ENCODE measurements at places on chromosomes 1 and 21.

DNA sequence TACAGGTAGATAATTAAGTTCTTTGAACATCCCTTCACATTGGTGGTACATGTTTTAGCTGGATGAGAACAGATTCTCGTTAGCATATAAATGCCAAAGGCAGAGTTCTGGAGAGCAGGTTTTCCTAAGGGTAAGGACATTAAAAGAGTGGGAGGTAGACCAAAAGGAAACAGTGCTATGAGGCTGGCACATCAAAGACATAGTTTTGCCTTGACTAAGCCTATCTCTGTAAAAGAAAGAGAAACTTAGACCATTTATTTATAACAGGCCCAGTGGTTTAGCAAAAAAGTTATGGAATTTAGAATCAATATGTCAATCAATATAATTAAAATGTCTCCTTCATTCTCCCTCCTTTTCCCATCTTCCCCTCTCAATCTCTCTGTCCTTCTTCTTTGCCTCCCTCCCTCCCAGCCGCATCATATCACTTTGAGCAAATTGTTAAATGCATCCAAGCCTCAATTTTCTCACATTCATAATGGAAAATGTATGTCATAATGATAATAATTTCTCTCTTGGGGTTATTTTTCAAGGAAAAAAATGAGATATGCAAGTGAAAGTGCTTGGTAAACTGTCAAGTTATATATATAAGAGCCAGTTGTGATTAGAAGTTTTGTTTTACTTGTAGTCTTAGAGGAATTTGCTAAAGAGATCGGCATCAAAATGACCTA is 209.9 kb upstream of the SGIP1 start:
- no peak for DNase-seq

- no peak for DNase-seq
Observed at GRCh38 chr1:8544644-8545043, 226.7 kb downstream of the SLC45A1 start.

GRCh38 chr1:66552829-66553228 is 18.9 kb downstream of the SGIP1 start:
- no peak for DNase-seq

DNA sequence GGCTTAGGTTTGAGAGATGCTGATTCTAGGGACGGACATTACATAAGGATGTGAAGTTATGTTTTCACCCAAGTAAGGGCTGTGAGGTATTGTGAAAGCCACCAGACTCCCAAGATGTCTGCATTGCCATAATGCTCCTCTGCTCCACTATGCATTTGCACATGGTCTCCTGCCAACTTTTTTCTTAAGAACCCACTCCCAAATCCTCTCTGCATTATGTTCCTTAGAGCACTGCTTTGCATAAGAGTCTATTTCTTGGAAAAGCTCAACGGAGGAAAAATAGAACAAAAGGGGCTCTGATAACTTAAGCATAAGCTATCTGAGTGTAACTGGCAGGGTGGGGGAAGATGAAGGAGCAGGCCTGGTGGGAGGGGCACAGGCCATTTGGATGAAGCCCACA is 5.0 kb upstream of the CACNA1E start:
- DNase-seq, result no peak

DNA sequence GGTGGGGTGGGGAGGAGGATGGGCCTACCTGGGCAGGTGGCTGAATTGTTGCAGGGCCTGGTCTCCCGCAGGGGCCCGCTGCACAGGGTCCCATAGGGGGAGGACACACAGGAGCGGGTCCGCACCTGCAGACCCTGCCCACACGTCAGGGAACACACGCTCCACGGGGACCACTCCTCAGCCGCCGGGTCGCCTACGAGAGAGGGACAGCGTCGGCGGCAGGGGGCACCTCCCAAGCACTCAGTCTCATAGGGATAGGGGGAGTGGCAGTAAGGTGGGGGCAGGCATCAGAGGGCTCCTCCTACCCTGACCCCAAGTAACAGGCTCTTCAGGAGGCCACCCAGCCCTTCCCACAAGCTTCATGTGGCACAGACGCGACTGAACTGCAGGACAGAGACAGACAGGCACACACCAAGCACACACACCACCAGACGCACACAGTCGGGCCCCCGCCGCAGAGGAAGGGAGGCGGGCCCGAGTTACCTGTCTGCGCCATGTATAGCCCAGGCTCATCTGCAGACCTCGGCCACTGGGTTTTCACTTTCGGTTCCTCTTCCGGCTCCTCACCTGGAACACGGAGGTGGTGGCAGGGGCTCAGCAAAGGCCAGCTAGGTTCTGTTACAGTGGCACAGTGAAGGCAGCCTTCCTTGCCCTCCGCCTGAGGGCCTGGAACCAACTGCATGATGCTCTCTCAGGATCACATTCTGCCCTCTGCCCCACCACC is 19.8 kb downstream of the ADGRB2 start:
- DNase-seq, result no peak

DNA sequence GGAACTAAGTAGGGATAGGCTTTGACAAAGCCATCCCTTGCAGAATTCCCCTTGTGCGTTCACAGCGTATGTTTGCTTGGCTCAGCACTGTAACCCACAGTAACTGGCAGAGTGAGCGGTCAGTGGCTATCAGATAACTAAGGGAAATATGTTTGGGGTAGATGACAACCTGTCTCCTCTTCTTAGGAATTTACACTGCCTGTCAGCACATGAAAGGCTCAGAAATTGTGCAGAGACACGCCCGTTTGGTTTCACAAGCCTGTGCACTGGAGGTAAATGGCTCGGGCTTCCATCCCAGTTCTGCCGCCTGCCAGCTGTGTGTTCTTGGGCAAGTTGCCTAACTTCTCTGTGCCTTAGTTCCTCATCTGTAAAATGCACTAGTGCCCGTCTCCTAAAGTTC is 101.2 kb downstream of the PRDM2 start:
- no peak for DNase-seq

- DNase-seq, result no peak
Observed at GRCh38 chr1:231272880-231273279, 31.9 kb downstream of the GNPAT start.

DNA sequence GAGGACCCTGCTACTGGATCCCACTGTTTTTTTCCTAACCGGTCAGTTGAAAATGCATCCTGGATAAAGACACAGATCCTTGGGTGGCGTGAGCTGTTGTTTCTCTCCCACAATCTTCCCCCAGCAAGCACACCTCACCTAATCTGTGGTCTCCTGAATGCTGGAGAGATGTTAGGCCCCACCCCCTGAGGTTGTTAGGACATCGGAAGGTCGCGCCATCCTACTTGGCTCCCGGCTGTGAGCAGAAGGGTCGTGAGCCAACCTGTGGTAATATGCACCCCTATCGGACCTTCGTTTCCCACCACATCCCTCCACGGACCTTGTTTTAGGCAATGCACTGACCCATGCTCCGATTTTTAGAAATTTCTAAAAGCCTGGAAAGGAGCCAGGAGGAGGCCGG is 89.9 kb upstream of the IPO9 start:
- no peak for DNase-seq

DNA sequence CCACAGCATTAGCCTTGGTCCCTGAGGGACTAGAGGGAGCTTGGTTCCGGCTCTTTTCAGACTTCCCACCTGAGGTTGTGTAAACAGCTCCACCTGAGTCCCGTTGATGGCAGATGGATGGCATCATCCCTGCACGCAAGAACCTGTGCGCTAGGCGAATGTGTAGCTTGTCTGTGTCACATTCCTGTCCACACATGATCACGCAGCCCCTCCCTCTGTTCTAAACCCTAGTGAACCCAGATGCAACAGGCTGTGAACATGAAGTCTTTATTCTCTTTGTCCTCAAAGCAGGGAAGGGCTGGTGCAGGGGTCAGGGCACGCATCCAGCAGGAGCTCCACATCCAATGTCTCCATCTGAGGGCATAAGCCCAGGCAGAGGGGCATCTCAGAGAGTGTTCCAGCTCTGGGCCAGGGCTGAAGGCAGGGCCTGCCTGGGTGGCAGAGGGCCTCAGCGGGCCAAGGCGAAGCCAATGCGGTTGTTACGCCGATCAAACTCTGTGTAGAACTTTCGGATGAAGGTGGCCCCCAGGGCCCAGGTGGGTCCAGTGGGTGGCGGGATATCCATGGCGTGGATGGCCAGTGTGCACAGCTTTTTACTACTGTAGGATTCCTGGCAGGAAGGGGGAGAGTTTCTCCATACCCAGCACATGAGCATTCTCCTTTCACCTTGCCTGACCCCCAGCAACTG is 2.9 kb upstream of the ETNK2 start:
- DNase-seq, result no peak

- no peak for DNase-seq
Observed at GRCh38 chr1:51214615-51215131, 21.4 kb upstream of the RNF11 start.

DNA sequence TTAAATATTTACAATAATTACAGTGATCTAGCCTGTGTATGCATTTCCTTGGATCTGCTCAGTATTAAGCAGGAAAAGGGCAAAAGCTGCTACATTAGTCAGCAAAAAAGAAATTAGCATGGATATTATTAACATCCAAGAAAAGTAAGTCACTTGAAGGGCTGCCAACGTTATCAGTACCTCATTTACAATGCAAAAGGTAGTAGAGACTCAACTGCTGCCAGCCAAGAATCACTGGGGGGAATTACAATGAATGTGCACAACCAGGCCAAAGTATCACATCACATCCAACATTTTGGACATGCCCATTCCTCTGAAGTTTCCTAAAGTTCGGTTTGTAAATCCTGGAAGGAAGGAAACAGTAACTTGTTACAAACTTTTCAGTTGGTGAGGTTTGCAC is 1.9 kb downstream of the CNN3 start:
- no peak for DNase-seq

DNA sequence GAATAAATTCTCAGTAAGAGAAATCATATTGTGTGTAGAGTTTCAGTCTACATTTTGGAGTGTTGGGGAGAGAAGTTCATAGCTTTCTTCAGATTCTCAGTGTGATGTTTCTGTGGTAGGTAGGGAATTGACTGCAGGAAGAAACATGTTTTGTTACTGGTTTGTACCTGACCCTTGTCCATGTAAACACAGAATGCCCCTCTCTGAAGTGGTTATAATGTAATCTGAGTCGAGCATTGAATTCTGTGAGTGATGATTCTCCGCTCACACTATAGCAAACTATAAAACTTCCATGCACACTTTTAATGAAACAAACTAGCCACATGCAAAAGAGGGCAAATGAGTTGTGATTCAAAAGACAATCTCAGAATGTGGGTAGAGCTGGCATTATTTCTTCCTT is 433.2 kb downstream of the USP25 start:
- DNase-seq, result no peak

DNA sequence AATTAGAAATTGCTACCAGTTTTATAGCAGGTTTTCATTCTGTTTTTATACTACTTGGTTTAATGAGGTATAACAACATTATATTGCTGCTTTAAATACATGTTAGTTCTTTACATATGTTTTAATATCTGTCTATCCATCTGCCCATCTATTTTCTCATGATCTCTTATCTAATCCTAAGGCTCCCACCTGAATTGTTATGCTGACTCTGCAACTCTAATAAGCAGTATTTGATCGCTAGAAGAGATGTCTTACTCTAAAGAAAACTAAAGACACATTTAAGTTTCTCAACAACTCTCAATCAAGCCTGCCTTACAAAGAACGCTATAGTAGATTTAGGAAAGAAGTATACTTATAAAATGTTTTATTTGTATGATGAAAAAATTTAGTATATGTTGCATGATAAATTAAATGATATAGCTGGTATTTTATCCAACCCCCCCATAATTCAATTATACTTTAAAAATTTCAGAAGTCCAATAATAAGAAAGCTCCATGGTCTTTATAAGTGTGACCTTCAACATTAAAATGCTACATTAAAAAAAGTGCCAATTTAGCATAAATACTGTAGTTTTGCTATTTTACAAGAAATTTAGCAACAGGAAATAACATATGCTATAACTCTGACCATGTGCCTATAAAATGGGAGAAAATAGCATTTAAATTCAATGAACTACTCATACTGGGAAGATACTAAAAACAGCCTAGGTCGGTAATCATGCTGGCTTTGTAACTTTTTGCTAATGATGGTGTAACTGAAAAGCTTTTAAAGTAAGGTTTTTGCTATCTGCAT is 180.3 kb downstream of the NEGR1 start:
- no peak for DNase-seq

DNA sequence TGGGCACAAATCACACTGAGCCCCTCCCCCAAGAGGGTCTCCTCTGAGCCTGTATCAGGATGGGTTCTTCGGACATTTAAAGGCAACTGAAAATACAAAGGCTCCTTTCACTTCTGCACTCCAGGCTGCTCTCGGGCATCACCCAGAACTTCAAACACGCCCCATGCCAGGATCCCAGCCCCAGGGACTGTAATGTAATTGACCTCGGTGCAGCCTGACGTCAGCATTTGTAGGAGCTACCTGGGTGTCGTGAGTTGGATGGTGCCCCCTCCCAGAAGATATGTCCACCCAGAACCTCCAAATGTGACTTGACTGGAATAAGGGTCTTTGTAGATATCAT is 95.2 kb downstream of the PSMG1 start:
- DNase-seq, result no peak

- DNase-seq, result no peak
Observed at GRCh38 chr21:42381347-42381984, 14.4 kb downstream of the TMPRSS3 start.

DNA sequence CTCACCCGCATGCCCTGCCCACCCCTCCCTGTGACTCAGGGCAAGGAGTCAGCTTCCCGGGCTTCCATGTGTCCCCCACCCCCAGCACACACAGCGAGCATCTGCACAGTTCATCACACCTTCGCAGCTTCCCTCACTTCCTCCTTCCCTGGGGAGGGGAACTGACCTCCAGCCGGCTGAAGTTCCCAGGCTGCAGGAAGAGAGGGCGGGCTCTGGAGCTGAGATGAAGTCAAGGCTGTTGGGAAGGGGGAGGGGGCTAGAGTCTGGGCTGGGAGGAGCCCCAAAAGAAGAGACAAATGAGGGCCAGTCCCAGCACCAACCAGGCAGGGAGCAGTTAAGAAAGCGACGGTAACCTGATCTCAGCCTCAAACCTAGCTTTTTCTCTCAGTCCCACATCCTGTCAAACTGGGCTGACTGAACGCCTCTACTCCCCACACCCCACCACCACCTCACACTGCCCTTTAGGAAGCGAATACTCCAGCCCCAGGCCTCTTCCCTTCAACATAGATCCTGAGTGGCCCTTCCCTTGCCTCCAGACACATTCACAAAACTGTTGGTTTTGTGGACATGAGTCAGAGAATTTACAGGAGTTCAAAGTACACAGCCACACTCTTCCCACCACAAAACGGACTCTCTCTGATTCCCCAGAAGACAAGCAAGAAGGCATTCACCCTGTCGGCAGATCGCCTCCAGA is 1.8 kb downstream of the RHOC start:
- DNase-seq, result no peak

GRCh38 chr1:204059970-204060369 is 12.9 kb upstream of the SOX13 start:
- DNase-seq, result no peak

DNA sequence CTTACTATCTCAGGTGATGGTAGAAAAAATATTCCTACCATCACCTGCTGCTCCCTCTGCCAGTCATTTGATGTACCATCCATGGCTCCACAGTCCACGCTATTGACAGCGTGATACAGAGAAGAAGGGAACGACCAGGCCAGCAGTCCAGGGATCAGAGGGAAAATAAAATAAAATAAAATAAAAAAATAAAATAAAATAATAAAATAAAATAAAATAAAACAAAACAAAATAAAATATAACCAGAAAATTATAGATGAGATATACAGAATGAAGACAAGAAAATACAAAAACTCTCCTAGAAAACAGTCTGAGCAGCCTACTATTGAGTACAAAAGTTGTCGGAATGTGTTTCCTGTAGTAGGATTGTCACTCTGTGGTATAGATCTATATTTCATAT is 619.4 kb upstream of the TMPRSS15 start:
- no peak for DNase-seq

Measured in activated CD4-positive, alpha-beta T cell treated with anti-CD3 and anti-CD28 coated beads for 24 hours (primary cell).